AG04449 (cell line): ENCODE measurements at places on chromosomes 7 and 10.

GRCh38 chr10:128059266-128059981 is 66.8 kb downstream of the MKI67 start:
- DNase-seq: no peak

- no peak for DNase-seq
Measured at GRCh38 chr10:119541459-119542356, 811 bp downstream of the RGS10 start.

- no peak for DNase-seq
Measured at GRCh38 chr10:78933828-78934531, 134.8 kb upstream of the ZMIZ1 start.

- no peak for DNase-seq
Measured at GRCh38 chr7:155360495-155361345, 63.0 kb downstream of the INSIG1 start.

- no peak for DNase-seq
Measured at GRCh38 chr10:58833771-58834561, 321.3 kb downstream of the BICC1 start.

DNA sequence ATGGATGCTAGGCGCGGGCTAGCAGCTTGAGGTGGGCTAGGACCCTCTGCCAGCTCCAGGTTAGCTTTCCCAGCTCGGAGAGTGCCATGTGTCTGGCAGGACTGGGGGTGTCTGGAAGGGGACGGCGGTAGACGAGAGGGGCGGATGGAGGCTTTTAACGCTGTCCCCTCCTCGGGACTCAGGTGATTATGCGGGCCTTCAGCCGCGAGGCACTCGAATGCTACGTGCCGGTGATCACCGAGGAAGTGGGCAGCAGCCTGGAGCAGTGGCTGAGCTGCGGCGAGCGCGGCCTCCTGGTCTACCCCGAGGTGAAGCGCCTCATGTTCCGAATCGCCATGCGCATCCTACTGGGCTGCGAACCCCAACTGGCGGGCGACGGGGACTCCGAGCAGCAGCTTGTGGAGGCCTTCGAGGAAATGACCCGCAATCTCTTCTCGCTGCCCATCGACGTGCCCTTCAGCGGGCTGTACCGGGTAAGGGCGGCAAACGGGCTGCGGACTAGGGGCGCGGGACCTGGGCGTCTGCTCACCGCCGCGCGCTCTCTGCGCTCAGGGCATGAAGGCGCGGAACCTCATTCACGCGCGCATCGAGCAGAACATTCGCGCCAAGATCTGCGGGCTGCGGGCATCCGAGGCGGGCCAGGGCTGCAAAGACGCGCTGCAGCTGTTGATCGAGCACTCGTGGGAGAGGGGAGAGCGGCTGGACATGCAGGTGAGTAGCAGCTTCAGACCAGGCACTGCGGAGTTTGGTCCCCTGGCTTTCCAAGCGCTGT is 1.1 kb downstream of the CYP26A1 start:
- DNase-seq: no peak

- no peak for DNase-seq
Measured at GRCh38 chr7:139893999-139894398, 64.9 kb downstream of the TBXAS1 start.

GRCh38 chr10:62610649-62611229 is 193.8 kb upstream of the ADO start:
- no peak for DNase-seq

GRCh38 chr10:131871673-131872005 is 29.2 kb upstream of the PPP2R2D start:
- DNase-seq: no peak

- DNase-seq: no peak
Measured at GRCh38 chr7:31783221-31783620, 96.2 kb downstream of the PPP1R17 start.

GRCh38 chr7:50538478-50538877 is 26.7 kb downstream of the DDC start:
- no peak for DNase-seq

DNA sequence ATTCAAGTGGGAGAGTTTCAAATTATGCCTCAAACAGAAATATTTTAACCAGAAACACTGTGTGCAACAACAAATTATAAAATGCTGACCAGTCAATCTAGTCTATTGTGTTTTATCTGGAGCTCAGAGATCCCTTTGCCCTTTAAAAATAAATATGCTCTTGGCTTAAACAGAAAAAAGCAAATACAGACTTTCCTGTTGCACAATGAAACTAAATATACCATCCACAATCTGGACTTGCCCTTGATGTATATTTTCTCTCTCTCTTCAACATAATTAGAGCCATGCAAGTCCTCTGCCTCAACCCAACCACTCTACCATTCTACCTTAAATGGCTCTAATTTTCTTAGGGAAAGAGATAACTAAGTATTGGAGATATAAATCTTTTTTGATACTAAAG is 34.9 kb downstream of the ASAH2 start:
- DNase-seq: no peak

- DNase-seq: no peak
Measured at GRCh38 chr10:123831259-123831658, 60.3 kb downstream of the CPXM2 start.

DNA sequence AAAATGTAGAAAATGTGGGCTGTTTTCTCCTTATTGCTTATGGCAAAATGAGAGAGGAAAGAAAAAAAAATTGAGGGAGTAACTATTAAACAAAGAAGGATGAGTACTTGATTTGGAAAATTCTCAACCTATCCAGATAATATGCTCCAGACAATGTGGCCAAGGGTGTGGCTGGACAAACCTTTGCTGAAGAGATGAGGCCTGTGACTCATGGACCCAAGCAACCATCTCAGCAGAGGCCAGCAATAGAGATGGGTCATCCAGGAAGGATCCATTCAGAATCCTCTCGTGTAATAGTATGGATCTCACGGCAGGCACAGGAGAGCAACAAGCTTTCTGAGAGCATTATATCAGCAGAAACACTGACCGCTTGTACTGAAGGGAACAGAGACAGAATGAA is 120.3 kb upstream of the CELF2 start:
- no peak for DNase-seq

DNA sequence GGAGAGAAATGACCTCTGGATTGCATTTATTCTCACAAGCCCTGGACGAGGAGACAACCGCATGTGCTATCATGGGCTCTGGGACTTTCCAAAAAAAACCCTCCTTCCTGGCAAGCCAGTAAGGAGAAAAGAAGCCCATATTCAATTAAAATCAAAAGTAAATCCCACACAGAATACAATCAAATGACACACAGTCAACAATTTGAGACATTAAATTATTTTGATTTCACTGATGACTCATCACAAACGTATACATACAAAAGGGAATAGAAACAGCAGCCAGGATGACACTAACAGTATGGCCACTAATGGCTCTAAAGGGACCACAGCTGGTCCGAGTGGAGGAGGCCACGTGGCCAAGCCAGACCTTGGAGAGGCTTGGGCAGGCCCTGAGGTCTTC is 24.9 kb downstream of the LRRC20 start:
- DNase-seq: no peak

GRCh38 chr7:140059273-140060242 is 3.2 kb downstream of the PARP12 start:
- DNase-seq: peak; percentile 74
